ENCODE measurements at places on chromosomes 6 and 20.

DNA sequence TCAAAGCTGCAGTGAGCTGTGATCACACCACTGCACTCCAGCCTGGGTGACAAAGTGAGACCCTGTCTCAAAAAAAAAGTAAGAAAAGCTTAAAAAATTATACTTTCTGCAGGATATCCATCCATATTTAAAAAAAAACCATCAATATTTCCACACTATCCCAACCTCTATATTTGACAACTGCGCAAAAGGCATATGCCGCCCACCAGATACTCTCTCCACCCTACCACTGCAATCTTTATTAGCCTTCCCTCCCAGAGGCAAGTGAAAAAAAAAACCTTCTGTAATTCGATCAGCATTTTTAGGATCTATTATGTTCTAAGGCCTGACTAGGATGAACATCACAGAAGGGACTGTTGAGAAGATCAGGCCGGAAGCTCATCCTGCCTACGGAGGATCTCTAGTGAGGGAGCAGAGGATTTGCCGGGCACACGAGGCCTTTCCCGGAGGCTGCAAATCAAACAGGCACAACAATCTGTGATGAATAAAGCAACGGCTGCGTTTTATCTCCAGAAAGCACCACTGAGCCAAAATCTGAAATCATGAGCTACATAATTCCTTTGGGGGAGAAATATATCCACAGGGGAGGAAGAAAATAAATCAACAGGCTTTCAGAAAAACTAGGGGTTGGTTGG lies 65.9 kb downstream of the GFOD1 start:
- DNase-seq = no peak

DNA sequence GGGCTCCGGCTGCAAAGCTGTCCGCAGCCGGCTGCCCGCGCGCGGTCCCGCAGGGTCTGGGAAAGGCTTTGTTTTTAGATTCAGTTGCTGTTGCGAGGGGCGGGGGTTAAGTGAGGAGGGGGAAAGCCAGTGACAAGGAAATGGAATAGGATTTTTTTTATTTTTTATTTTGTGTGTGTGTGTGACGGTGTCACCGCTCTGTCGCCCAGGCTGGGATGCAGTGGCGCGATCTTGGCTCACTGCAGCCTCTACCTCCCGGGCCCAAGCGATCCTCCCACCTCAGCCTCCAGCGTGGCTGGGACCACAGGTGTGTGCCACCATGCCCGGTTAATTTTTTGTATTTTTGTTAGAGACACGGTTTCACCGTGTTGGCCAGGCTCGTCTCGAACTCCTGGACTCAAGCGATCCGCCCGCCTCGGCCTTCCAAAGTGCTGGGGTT lies 615 bp upstream of the UBE2J1 start:
- no peak for DNase-seq

DNA sequence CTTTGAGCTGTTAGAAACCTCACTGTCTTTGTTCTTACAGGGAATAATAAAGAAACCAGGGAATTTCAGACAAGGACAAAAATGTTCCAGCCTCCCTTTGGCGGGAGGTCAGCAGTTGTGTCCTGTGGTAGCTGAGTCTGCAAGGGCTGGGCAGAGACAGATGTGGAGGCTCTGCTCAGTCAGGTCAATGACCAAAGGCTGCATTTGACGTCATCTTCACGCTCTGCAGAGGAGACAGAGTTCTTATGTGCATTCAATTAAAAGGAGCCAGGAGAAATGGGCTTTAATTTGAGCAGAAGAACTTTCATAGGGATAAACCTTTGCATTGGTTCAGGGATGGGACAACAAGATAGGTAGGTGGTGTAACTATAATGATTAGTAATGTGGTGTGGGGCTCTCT lies 45.1 kb upstream of the FOXA2 start:
- no peak for DNase-seq

DNA sequence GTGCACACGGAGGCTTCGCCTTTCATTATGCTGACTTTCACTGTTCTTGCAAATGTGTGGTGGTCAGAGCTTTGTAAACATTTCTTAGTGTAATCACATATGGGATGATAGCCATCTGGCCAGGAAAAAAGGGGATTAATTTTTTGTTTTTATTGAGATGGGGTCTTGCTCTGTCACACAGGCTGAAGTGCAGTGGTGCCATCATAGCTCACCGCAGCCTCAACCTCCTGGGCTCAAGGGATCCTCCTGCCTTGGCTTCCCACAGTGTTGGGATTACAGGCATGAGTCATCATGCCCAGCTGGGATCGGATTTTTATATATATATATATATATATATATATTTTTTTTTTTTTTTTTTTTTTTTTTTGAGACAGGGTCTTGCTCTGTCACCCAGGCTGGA lies 11.0 kb upstream of the TIAM2 start:
- no peak for DNase-seq

DNA sequence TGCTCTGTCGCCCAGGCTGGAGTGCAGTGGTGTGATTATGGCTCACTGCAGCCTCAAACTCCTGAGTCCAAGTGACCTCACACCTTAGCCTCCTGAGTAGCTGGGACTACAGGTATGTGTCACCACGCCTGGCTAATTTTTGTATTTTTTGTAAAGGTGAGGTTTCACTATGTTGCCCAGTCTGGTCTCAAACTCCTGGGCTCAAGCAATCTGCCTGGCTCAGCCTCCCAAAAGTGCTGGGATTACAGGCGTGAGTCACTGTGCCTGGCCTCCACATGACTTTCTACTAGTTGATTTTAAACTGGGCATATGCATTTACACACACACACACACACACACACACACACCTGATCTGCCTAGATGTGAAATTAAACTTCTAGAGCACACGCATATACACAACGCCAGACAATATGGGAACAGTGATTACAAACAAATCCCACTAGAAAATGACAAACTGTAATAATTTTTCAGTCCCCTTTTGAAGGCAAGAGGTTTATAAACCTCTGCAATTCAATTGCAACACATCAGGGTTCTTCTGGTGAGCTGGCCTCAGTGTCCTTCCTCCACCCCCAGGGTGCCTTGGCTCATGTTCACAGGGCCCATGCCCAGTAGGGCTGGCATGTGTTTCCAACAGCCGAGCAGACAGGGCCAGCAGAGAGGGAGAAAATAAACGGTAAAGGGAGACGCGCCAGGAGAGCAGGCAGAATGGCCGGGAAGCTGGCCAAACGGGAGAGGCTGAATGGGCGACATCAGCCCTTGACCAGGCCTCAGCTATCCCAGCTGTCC lies 31.2 kb downstream of the PARD6B start:
- DNase-seq = no peak

GRCh38 chr6:6559994-6560570 lies 28.4 kb upstream of the LY86 start:
- no peak for DNase-seq

DNA sequence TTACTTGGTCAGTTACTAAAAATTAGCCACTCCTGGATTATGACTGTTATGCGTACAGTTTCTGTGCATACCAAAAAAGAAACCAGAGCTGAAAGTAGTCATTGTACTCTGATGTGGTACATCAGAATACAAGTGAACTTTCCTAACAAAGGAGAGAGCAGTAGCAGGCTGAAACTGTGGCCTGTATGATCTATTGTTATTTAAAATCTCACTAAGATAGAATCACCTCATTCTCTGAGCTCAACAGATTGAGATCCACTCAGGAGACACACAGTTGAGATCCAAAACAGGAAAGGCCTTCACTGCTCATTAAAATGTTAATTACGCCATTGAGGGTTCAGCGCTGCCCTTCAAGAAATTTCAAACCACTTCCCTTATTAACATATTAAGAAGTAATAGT lies 576.4 kb downstream of the LMBRD1 start:
- no peak for DNase-seq

GRCh38 chr6:24140591-24140990 lies 14.6 kb downstream of the NRSN1 start:
- DNase-seq = no peak

Data from GM12892 (cell line).